ENCODE measurements at places on chromosomes 2 and 18.

DNA sequence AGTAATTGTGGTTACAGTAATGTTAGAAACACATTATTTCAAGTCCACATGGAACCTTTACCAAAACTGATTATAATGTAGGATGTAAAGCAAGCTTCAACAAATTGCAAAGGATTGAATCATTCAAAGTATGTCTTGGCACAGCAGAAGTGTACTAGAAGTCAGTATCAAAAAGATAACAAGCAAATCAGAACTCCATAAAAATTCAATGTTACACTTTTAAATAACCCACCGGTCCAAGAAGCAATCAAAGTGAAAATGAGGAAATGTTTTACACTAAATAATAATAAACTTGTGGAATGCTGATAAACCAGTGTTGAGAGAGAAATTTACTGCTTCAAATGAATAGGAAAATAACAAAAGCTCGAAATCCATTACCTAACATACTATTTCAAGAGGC is 47.7 kb downstream of the TTC21B start:
- no peak for DNase-seq

DNA sequence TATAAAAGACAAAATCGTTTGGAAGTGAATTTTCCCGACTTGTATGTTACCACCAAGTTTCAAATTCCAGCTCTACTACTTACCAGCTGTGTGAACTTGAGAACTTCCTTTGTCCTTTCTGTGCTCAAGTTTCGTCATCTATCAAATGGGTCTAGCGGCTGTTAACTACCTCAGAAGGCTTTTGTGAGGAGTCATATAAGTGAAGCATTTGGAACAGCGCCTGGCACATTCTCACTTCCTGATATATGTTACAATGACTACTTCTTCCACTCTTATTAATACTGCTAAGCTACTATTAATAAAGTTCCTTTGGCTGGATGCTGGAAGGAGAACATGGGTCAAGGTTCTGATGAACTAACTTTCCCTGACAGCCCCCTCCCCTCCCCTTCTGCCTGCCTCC is 104.5 kb downstream of the MEIS1 start:
- DNase-seq: no peak

GRCh38 chr2:53104263-53104662 is 663.3 kb upstream of the CHAC2 start:
- DNase-seq: no peak

DNA sequence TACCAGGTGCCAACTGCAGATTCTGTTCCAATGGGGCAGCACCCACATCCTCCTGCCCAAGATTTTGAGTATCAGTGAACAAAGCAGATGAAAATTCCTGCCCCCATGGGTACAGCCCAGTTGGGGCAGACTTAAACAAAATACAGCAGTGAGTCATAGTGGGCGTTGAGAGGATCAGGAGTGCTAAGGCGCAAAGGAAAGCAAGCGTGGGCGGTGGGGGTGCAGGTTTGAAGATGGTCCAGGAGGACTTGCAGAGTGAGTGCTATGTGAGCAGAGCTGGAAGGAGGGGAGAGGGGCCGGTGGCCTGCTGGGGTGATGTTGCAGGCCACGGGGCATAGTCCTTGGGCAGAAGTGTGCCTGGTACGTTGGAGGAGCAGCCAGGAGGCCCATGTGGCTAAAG is 24.7 kb downstream of the STEAP3 start:
- no peak for DNase-seq

DNA sequence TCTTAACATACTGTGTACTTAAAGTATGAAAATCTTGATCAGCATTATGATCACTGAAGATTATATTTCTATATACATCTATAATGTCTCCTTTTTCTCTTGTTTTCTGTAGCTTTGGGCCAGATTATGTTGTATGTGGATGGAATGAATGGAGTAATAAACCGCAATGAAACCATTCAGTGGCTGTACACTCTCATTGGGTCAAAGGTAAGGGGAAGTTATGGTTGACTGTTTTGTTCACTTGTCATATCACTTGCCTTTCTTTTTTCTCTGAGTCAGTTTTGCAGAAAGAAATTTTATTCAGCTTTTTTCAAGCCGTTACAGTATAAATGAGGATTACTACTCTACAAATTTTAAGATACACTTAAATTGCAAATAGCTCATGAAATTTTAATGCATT is 252.5 kb downstream of the TPGS2 start:
- no peak for DNase-seq

- DNase-seq: no peak
Observed at GRCh38 chr2:200417366-200417765, 92.5 kb downstream of the KCTD18 start.

DNA sequence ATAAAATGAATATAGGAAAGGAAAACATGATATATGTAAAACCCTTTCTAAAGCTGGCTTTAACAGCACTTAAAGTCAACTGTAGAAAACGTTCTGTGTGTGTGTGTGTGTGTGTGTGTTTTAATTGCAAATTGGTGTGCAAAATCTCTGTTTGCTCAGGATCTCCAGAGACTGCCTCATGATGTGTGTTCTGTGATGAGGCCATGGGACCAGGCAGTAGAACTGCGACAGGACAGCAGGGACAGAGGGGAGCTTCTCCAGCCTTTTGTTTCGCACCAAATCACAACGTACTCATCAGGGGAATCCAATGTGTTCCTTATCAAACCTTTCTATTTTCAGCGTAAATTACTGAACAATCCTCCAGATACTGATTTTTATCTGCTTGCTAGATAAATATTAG is 66.7 kb downstream of the NXPH2 start:
- DNase-seq: no peak

DNA sequence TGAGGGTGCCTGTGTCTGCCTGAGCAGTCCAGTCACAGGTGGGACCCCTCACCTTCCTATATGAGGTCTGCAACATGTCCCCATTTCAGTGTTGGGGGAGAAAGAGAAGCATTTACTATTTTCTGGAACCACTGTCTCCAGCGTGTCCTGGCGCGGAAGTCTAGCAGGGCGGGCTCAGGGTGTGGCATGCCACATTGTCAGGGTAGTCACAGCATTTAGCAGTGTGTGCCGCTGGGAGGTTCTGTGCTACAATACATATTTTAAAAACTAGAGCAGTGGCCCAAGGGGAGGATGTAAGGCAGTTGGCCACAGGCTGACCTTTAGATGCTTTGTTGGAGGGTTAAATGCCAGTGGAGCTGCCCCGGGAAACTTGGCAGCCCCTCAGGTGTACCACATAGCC is 12.5 kb downstream of the UBE2F start:
- DNase-seq: peak; percentile 54

GRCh38 chr2:201886504-201886903 is 80.2 kb downstream of the CDK15 start:
- no peak for DNase-seq

GRCh38 chr2:43222475-43223309 is 3.7 kb downstream of the ZFP36L2 start:
- no peak for DNase-seq

- no peak for DNase-seq
Observed at GRCh38 chr2:240060977-240061591, 7.8 kb upstream of the OR6B3 start.

GRCh38 chr2:15094161-15094560 is 461.6 kb downstream of the LRATD1 start:
- no peak for DNase-seq

DNA sequence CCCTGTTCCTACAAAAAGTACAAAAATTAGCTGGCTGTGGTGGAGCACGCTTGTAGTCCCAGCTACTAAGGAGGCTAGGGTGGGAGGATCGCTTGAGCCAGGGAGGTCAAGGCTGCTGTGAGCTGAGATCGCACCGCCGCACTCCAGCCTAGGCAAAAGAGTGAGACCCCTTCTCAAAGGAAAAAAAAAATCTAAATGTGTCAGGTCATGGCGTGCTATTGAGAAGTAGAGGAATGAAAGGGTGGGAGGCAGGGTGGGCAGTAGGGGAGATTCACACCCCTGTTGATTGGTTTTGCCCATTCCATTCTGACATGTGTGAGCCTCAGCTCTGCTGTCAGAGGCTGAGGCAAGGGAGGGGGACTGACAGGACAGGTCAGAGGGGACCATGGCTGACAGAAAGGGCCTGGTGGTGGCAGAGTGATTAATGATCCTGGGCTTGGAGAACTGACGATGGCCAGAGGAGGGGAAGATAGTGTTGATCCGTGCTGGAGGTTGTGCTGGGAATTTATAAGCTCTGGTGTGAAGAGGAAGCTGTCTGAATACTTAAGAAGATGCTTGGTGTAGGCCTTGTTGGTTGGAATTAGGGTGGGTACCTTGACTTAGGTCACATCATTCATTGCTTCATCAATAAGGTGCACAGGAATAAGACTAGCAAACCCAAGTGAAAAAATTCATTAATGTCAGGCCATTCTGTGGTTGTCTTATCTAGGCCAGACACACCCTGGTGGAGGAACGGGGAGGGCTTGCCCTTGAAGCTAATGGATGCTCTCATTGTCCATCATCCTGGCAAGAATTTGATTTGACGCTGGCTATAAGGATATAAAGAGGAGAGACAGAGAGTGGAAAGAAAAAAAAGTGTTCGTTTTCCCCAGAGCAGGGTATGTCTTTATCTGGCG is 19.1 kb upstream of the SMARCAL1 start:
- no peak for DNase-seq

DNA sequence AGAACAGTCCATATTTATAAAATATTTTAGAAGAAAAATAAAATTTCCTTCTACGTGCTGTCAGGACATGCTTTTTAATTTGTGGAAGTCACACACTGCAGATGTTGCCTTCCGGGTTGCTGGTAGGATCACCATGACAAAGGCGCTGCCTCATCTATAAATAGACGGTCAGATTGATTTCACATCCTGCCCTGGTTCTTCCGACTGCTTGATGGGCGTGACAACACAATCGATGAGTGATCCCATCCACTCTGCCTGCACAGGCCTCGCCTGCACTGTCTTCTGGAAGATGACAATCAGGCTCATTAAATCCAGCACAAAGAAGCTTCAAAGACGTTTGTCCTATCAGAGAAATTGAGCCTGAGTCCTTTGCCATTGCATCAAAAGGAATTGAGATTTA is 318.9 kb upstream of the TRIB2 start:
- no peak for DNase-seq

- no peak for DNase-seq
Observed at GRCh38 chr2:235610696-235611257, 116.9 kb downstream of the AGAP1 start.

DNA sequence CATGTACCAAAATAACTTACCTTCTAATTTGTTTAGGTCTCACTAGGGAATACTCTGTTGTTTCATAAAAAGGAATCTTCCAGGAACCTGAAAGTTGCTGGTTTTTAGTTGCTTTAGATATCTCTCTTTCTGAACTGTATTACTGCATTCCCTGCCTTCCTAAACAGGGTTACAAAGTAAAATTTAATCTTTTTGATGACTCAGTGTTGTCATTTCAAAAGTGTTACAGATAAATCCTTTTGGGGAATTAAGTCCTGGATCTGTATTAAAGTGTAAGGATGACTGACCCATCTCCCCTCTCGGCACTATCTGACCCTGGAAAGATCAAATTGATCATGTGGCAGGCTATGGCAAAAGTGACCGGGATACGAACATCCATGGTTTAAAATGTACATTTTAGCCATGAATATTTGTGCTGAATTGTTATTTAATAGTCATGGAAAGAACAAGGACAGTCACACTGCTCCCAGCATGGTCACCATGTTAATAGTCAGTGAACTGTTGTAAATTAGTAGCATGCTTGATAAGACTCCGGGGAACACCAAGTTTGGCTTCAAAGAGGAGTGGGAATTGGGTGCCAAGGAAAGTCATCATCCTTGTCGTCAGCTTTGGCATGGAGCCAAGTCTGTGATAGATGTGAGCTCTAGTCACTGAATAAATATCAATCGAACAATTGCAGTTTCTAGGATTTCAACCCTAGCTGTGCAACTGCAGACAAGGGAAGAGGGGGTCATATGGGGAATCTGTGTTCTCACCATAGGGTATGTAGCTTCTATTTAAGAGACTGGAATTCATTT is 4.2 kb downstream of the PLEKHA3 start:
- DNase-seq: no peak

- no peak for DNase-seq
Observed at GRCh38 chr18:21604671-21605070, 4.2 kb upstream of the ESCO1 start.

- DNase-seq: no peak
Observed at GRCh38 chr2:98857001-98857400, 79.0 kb downstream of the CRACDL start.
